ENCODE measurements at places on chromosomes 3 and 15.

- DNase-seq: peak; percentile 44
Measured at GRCh38 chr15:78308422-78309032, 9.1 kb upstream of the SKIC8 start.

DNA sequence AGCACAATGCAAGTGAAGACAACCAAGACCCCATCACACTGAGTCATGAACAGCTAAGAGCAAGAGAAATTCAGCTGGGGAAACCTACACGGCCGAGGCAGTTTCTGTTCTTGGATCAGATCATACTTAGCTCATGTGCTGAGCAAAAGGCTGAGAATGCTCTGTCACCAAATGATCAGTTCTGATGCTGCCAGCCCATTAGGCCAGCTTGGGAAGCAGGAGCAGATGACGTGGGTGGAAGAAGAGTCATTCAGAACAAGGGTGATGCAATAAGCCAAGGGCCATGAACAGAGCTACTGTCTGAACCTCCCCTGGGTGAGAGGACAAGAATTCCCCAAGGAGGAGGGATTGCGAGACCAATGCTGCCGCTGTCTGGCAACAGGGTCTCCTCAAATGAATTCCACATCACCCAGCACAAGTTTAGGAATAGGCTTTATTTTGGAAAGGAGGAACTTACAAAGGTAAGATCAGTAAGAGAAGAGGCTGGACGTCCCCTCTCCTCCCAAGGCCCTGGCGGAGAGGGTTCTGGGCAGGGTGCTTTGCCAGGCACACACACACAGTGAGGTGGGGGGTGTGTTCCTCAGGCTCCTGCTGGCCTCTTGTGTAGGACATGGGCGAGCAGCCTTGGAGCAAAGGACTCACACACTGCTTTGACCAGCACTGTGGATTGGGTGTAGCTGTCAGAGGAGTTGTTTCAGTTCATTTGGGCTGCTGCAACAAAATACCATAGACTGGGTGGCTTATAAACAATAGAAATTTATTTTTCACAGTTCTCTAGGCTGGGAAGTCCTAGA, 65.6 kb upstream of the CTXND1 start:
- no peak for DNase-seq

DNA sequence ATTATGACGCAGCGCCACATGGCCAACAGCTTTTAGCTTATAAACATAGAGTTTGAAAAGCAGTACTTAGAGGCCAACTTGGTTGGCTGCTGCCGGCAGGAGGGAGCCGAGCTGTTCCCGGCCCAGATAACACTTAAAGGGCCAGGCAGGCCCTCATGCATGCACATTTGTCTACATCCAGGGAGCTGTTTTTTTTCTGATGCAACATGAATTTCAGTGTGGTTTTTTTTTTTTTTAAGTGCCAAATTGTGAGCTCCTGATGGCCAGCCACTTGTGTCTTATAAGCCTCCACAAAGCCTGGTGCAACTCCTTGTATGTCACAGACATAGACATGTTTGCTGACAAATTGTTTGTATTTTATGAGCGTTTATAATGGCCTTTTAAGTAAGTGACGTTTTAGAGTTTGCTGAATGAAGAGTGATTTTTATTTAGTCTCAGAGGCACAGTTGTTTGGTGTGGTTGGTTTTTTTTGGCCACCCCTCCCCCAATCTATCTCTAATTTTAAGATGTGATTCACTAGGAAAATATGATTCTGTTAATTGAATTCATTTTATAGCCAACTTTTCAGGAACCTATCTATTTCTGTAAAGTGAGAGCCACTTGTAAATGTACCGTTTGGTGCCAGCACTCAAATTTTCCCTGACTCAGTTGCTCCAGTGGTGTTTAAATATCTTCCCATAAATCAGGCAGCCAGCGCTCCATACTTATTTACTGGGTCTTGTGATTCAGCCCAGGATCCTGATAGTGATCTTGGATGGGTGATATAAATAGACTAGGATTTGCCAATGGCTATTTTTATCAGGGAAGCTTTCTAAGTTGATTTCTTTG, 134.3 kb downstream of the VGLL4 start:
- no peak for DNase-seq

DNA sequence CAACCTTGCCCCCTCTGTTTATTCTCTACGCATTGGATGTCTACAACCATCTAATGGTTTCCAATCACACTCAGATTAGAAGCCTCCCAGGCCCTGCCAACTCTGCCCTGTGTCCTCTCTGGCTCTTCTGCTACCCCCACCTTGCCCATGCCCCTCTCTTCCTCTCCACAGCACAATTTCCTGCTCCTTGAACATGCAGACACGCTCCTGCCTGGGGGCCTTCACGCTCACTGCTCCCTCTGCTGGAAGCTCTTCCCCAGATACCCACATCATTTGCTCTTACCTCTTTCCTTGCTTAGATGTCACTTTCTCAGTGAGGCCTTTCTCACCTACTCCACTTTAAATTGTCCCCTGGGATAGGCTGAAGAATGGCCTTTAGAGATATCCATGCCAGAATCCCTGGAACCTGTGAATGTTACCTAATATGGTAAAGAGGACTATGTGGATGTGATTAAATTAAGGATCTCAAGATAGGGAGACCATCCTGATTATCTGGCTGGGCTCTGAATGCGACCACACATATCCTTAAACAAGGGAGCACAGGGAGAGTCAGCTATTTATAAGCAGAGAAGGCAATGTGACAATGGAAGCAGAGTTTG, 9.9 kb downstream of the KY start:
- no peak for DNase-seq
